Activated T-cell treated with anti-CD3 and anti-CD28 coated beads for 4 hours (primary cell): ENCODE measurements at places on chromosomes 12 and 14.

DNA sequence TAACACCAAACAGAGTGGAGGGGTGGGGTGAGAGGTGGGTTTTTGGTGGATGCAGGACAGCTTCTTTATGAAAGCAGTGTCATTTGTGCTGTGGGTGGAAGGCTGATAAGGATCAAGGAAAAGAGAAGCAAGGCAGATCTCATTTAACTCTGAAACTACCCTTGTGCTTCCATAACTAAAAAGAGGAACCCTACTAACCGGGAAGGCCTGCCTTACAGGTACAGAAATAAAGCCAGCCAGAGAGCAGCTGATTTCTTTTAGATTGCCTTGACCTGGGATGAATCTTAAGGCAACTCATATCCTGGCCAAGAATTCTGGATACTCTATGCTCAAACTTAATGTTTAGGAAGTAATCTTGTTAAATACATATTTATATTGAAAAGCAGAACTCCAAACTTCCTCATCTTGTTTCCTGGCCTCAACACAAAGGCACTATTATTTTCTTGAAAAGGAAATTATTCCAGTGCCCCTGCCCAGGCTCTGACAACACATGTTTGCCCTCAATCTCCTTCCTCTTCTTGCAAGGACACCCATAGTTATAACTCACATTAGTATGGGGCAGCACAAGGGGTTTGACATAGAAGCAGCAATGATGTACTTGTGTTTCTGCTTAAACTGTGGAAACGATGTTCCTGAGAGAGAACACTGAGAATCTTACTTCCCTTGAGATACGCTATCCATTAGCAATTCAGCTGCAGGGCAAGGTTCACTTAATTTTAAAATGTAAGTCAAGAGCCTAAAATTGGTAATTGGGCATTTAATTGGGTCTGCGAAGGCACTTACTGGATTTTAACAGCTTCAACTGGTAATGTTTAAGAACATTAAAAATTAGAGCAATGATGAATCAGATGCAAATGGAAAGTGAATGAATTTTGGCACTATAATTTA, 173.7 kb downstream of the STXBP6 start:
- no peak for DNase-seq

DNA sequence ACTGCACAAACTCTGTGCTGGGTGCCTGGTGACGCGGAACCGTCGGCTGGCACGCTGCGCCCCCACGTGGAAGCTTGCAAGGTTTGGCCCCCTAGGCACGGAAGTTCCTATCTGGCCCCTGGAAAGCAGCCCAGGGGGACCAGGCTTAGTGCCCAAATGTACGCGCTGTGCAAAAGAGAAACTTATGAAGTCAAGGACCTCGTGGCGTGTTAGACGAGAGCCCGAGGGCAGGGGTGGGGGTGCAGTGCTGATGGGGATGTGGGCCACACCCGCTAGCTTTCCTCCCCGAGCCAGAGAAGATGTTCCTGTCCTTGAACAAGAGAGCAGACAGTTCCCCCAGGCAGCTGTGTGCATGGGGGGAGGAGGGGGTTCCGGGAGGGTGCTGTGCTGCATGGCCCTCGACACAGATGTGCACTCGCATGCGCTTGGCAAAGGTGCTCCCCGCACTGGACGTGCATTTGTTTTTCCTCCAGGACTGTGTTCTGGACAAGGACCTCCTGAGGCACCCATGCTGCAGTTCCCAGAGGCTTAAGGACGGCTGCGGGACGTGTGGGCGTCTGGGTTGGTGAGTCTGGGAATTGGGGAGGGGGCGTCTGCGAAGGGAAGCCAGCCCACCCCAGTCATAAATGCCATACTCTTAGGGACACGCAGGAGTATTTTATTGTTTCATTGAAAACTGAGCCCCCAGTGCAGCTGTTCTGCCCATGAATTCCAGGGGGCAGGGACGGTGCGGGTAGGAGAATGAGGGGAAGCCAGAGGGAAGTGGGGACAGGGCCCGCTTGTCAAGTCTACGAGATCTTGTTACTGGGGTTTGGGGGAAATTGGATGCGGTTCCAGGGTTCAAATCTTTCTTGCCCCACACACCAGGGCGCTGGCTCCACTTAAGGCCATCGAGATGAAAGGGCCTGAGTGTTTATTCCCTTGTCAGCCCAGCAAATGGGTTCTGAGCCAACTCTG, 80.0 kb downstream of the NTF3 start:
- no peak for DNase-seq

- DNase-seq: no peak
Observed at GRCh38 chr12:109524466-109525278, 47.2 kb downstream of the UBE3B start.

- no peak for DNase-seq
Observed at GRCh38 chr12:130674676-130675075, 41.4 kb downstream of the RIMBP2 start.

DNA sequence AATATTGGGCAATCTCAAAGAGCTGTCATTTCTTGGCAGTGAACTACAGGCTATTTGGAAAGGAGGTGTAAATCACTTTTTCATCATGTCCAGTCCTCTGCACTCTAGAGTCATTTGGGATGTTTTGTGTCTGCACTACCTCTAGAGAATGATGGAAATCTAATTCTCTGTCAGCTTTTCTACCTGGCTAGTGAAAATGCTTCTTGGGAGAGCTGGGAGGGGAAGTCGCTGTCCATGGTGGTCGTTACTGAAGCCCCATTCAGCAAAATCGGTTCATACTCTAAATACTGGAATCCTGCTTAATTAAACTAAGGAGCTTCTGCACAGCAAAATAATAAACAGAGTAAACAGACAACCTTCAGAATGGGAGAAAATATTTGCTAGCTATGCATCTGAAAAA, 251.8 kb downstream of the APAF1 start:
- DNase-seq: no peak

GRCh38 chr12:23139026-23139425, 514.1 kb downstream of the ETNK1 start:
- no peak for DNase-seq

DNA sequence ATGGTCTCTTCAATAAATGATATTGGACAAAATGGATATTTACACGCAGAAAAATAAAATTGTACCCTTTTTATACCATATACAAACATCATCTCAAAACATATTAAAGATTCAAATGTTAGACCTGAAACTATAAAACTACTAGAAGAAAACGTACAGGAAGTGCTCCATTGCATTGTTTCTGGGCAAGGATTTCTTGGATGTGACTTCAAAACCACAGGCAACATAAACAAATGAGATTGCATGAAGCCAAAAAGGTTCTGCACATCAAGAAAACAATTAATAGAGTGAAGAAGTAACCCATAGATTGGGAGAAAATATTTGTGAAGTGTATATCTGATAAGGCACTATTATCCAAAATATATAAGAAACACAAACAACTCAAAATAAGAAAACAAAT, 812.4 kb downstream of the NRXN3 start:
- DNase-seq: no peak

DNA sequence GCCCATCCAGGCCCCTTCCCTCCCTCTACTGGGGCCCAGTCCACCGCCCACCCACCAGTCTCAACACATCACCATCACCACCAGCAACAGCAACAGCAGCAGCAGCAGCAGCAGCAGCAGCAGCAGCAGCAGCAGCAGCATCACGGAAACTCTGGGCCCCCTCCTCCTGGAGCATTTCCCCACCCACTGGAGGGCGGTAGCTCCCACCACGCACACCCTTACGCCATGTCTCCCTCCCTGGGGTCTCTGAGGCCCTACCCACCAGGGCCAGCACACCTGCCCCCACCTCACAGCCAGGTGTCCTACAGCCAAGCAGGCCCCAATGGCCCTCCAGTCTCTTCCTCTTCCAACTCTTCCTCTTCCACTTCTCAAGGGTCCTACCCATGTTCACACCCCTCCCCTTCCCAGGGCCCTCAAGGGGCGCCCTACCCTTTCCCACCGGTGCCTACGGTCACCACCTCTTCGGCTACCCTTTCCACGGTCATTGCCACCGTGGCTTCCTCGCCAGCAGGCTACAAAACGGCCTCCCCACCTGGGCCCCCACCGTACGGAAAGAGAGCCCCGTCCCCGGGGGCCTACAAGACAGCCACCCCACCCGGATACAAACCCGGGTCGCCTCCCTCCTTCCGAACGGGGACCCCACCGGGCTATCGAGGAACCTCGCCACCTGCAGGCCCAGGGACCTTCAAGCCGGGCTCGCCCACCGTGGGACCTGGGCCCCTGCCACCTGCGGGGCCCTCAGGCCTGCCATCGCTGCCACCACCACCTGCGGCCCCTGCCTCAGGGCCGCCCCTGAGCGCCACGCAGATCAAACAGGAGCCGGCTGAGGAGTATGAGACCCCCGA, 6.8 kb upstream of the RNU7-1 start:
- DNase-seq: peak; percentile 54

GRCh38 chr12:1384910-1385309, 209.5 kb downstream of the FBXL14 start:
- no peak for DNase-seq

- no peak for DNase-seq
Observed at GRCh38 chr12:49355913-49356312, 9.2 kb downstream of the DNAJC22 start.

DNA sequence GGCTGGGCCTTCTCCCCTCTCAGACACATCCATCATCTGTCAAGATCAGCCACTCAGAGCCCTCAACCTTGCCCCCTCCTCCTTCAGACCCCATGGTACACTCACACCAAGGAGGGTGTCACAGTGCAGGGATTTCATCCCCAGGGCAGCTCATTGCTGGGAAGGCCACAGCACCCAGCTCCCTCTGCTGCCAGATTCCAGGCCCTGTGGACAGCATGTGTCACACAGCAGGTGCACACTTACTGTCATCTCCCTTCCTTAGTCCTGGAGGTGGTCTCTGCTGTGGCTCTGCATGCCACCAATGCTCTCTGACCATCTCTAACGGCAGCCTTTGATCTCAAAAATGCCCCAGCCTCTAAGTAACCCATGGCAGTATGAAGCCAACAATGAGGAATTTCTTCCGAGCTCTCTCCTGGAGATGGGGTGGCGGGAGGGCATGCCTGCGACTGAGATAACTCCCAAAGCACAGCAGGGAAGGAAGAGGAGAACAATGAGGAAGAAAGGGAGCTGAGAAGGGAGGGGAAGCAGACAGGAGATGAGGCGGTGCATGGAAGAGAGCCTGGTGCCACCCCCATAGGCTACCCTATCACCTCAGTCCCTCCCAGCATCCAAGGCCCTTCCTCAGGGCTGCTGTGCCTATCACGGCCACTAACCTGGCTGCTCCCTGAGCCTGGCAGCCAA, 101.0 kb downstream of the SINHCAF start:
- DNase-seq: no peak
